Stimulated activated CD8-positive, alpha-beta memory T cell treated with anti-CD3 and anti-CD28 coated beads, Interleukin-4, amount 100 ng/mL, for 4 hours (primary cell): ENCODE measurements at places on chromosomes 6 and 20.

GRCh38 chr6:1438471-1438881 is 49.1 kb downstream of the FOXF2 start:
- no peak for DNase-seq

DNA sequence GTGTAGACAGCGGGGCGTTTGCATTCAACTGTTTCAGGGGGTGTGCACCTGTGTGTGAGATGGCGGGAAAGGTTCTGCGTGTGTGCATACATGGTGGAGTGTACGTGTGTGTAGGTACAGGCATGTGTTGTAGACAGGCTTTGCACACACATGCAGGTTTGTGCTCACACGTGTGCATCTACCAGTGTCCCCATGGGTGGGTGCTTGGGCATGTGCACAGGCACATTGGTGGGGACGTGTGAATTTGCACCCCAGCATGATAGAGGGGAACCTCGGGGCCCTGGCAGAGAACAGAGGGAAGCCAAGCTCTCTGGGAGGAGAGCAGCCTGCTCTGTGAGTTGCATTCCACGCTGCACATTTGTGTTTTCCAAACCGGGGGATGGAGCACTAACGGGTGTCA is 250.2 kb downstream of the PREX1 start:
- DNase-seq, result no peak

GRCh38 chr6:21046276-21046675 is 512.0 kb downstream of the CDKAL1 start:
- no peak for DNase-seq

DNA sequence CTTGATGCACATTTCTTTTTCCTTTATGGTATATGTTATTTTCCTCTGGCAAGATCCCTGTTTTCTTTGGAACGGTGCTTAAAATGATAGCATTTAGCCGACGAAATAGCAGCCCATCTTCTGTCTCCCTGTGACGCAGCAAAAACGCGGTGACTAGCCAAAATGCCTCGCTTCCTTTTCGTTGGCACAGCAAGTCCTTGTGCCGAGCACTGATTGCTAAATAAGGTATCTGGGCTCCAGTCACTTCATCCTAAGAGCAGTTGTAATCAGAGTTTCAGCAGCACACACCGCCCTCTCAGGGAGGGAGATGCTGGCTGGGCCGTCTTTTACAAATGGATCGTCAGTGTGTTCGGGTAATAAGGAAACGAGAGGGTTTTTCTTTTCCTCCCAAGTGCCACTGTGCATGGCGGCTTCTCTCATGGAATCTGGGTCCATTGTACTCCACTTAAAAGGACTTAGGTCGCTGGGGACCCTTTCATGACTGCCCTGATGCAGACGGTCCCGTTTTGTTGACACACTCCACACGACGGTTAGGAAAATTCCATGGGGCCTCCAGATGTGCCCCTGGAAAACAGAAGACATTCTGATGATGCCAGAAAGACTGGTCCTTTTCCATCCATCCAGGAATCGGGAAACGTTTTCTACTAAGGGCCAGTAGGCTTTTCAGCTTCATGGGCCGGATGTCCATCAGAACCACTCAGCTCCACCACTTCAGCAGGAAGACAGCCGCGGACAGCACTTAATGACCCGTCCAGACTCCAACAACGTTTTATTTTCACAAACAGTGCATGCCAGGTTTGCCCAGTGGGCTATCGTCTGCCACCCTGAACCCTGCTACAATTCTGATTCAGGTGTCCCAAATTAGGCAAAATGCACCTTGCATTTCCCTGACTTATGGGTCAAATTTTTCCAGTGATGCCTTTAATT is 185.5 kb downstream of the CDH4 start:
- no peak for DNase-seq

GRCh38 chr20:55632592-55632991 is 372.7 kb downstream of the CBLN4 start:
- no peak for DNase-seq

- DNase-seq, result no peak
Measured at GRCh38 chr6:130167655-130168054, 55.1 kb downstream of the SAMD3 start.

GRCh38 chr6:31170987-31171671 is 647 bp upstream of the POU5F1 start:
- no peak for DNase-seq

GRCh38 chr20:50037123-50037522 is 54.3 kb downstream of the SNAI1 start:
- no peak for DNase-seq

DNA sequence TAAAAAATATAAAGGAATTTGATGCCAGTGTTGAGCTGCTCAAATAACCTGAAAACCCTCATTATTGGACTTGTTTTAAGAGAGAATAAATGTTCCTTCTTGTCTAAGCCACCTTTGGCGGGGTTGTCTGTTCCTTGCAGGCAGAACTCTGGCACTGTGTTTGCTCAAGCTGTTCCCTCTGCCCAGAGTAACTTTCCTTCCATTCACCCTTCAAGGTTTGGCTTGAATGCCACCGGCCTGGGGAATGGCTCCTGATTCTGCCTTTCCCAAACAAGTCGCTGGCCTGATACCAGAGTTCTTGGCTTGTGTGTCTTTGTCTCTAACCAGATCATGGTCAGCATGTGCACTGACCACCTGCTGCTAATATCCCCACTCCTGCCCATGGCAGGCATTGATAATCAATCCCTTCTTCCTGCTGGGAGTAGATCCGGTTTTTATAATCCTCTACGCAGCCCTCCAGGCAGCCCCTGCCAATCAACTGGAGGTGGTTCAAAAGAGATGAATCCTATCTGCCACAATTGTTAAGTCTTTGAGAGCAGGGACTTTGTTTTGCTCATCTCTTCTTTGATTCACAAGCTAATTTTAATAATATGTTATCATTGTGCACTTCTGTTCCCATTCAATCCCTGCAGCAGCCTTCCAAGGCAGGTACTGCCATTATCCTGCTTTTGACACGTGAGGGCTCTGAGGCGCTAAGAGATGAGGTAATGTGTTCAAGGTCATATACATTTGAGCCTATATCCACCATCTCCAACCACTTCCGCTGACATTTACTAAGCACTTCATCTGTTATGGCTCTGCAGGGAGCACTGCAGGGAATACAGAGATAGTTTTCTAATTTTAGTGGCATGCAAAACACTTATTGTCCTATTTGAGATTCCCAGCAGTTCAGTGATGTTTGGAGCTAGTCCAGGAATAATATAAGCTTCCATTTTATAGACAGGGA is 3.1 kb upstream of the CCM2L start:
- DNase-seq, result no peak

DNA sequence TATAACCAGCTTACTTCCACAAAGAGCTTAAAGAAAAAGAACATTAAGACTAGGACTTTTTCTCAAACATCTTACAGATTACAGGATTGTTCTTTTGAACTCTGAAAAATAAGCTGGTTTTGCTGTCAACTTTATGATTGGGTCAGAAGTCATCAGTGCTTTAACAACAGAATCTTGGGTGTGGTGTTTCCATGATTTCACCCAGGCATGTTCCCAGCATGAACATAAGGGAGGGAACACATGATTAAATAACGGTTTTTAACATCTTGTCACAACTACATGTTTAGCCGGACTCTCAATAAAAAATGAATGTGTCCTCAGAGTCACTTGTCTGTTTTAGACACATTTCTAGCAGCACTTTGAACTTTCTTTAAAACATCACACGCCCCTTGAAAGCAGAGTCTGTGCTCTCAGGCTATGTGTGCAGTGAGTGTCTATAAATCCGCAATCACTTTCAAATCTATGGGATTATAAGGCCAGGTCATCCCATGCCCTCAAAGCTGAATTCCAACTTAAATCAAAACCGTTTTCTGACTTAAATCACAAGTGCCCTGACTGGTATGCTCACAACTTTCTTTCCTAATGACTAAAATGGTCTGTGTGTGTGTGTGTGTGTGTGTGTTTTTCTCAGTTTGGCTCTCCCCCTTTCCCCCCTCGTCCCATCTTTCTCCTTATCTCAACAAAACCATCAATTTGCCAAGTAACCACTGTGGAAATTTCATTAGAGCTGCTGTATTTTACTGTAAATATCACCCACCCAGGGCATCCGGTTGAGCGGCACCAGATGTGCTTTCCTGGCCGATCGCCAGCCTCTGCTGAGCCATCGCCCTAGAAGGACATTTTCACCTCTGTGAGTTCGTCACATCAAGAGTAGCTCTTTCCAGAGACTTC is 216.8 kb upstream of the DTNBP1 start:
- no peak for DNase-seq

DNA sequence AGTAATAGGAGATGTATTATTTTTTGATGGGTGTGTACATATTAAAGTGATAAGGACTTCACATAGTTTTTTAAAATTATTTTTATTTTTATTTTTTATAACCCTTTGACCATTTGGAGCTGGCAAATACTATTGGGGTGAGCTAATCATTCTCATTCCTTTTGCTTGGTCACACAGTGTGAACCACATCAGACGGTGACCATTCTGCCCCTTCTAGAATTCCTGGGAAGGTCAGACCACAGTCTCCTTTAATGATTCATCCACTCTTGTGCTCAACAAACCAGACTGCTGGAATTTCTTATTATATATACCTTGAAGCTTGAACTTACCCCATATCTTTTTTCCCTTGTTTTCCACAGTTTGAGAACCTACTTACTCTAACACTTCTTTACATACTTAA is 23.9 kb upstream of the PRL start:
- DNase-seq, result no peak

GRCh38 chr6:86148586-86148985 is 505.9 kb upstream of the SYNCRIP start:
- DNase-seq, result no peak

- DNase-seq, result no peak
Measured at GRCh38 chr20:62631336-62632308, 10.7 kb upstream of the SLCO4A1 start.

- DNase-seq, result no peak
Measured at GRCh38 chr6:111537528-111537920, 54.5 kb upstream of the REV3L start.

DNA sequence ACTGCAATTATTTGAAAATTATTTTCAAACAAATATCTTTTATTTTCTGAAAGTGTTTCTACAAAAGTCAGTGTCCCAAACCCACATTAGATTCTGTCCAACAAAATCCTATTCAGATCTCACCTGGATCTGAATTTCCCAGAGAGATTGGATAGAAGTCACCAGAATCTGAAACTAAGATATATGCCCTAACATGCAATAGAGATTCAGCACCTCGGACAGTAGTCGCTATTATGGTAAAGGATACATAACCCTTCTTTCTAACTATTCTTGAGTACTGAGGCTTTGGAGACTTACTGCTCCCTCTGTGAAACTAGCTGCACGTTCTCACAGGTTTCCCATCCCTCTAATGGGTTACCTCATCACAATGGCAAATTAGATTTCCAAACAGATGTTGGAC is 151.4 kb downstream of the ID4 start:
- no peak for DNase-seq

DNA sequence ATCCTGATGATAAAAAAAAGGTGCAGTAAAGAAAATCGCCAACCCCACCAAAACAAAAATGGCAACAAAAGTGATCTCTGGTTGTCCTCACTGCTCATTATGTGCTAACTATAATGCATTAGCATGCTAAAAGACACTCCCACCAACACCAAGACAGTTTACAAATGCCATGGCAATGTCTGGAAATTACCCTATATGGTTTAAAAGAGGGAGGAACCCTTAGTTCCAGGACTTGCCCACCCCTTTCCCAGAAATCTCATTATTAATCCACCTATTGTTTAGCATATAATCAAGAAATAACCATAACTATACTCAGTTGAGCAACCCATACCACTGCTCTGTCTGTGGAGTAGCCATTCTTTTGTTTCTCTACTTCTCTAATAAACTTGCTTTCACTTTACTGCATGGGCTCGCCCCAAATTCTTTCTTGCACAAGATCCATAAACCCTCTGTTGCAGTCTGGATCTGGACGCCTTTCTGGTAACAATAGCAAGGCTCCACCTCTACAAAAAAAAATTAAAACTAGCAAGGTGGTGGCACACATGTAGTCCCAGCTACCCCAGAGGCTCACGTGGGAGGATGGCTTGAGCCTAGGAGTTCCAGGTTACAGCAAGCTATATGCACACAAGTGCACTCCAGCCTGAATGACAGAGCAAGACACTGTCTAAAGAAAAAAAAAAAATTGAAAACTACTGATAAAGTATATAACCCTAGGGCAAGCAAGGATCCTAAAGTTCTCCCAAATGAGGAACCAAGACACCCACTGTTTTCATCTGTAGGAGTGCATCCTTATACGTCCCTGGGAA is 278.8 kb upstream of the JARID2 start:
- DNase-seq, result no peak

- DNase-seq, result no peak
Measured at GRCh38 chr6:6795393-6795792, 206.9 kb downstream of the LY86 start.

GRCh38 chr6:30778001-30778635 is 33.8 kb upstream of the IER3 start:
- DNase-seq, result no peak

- DNase-seq, result no peak
Measured at GRCh38 chr20:13684566-13685222, 46.0 kb upstream of the TASP1 start.

GRCh38 chr6:121491576-121491975 is 56.1 kb downstream of the GJA1 start:
- DNase-seq, result no peak

DNA sequence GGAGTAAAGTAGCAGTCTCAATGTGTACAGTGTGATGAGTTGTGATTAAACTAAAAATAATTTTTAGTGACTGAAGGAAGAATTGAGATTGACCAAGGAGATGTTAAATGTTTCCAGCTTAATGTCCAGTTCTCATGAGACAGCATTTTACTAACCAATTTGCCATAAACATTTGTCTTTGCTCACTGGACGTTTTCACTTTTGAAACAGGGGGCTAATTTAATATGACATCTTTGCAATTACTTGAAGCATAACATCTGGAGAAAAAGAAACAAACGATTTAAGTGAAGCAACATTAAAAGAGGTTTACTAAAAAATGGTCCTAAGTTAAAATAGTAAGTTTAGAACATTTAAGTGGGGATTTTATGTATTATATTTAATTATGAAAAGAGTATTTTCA is 443.8 kb downstream of the BCKDHB start:
- DNase-seq, result no peak

DNA sequence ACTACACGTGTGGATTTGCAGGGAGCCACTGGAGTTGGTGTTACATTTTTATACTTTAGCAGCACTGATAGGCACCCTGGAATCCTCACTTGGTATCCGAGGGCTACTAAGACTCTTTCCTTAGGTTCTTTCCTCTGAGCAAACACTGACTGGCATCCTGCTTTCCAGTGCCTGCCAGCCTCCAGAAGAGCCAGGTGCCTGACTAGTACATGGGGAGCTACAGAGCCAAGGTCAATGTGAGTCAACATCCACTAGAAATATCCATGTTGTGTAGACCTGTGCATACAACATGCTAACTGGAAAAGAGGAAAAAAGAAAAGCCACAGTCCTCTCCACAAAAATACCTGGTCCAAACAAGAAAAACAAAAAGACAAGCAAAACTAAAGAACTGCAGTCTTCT is 5.9 kb downstream of the TUBB1 start:
- no peak for DNase-seq

DNA sequence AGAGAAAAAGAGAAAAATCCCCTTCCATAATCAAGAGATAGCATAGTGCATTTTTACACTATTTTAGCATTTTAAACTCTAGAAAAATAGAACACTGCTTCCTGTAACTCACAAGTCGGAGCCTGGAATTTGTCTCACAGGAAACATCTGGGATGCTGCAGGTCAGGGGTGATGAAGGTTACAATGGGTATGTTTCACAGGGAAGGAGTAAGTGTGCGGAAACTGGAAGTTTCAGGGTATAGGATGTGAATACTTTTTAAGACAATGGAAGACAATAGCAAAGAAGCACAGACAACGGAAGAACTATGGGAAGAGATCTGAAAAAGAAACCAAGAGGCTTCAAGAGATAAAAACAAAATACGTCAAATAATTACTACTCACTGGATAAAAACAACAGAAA is 361.0 kb upstream of the MARCKS start:
- DNase-seq, result no peak

GRCh38 chr20:59422872-59423544 is 122.6 kb downstream of the EDN3 start:
- DNase-seq, result no peak
